Neural crest cell (in vitro differentiated cells): ENCODE measurements at places on chromosomes 2 and 18.

DNA sequence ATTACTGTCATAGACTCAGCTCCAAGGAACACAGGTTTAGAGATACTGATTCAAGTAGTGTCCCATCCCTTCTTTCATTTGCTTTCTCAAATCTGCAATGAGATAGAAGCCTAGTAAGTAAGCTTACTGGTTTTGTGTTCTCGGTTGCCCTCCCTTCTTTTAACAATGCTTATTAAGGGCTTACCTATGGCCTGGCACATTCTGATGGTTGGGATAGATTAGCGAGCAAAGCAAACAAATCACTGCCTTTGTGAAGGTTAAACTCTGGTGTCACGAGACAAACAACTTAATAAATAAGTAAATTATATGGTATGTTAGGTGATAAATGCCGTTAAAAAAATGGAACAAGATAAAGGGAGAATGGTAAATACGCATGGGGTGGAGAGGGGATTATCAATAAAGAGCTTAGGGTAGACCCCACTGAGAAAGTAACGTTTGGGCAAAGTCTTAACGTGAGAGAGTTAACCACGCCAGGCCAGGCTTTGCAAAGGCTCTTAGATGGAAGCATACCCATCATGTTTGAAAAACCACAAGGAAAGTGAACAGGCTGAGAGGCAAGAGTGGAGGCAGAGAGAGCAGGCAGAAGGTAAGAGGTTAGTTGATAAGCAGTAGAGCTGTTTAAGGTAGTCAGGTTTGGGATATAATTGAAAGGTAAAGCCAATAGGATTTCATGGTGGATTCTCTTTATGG is 31.0 kb downstream of the EIF2AK3 start:
- no peak for DNase-seq

GRCh38 chr2:105460048-105460732 is 61.3 kb upstream of the FHL2 start:
- no peak for DNase-seq

- DNase-seq, result no peak
Observed at GRCh38 chr2:219386532-219387280, 1.0 kb downstream of the DNPEP start.

DNA sequence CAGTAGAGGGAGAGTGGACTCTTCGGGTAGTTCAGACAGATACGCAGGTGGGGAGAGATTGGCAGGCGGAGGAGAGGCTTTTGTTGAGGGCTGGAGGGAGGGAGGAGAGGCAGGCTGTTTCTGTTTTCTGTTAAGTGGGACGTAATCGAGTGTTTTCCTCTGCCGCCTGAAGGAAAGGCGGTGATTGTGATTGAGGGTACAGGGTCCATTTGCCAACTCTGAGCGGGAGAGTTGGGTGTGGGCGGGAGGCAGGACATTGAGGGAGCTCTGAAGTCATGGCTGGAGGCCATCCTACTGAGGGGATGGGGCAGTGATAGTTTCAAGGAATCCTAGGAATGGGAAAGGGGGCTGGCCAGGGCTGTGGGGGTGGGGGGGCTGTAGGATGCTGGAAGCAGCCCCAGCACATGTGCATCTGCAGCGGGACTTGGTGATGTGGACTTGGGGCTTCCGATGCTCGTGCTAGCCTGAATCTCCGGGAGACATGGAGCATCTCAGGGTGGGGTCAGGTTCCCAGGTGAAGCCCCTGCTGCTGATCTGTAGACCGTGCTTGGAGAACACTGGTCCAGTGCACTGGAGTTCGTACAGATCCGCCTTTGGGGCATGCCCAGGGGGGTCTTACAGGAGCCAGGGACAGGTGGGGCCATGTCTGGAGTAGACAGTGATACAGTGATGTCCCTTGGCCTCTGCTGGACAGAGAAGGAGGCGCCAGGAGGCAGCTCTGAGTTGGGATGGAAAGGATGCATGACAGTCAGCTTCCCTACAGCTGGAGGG is 167.5 kb downstream of the AGAP1 start:
- DNase-seq, result no peak

DNA sequence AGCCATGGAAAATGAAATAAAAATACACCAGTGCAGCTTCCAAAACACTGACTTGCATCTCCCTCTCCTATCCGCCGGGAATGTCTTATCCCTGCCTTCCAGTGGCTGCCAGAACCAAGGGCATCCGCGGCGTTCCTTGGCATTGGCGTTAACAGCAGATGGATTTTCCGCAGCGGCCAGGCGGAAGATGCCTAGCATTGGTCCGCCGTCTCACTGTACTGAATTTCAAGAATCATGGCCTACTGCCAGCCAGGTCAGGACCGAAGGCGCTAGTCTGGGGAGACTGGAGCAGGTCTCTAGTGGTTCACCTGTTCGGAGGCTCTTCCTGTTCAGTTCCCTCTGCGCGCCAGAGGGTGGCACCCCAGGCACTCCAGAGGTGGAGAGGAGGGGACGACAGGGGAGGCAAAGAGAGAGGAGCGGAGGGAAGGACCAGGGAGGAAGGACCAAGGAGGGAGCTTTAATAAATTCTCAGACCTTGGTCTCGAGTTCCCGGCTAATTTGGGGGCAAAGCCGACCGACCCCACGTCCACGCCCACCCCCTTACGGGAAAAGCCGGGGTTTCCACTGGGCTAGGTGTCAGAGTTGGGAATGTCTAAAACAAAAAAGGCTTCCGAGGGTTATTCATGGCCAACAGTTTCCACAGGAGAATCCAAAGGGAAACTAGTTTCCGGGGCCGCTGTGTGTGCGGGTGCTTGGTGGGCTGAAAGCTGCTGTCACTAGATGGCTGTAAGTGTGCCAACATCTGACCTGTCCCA is 3.7 kb upstream of the BCL2L11 start:
- peak; percentile 55 for DNase-seq

DNA sequence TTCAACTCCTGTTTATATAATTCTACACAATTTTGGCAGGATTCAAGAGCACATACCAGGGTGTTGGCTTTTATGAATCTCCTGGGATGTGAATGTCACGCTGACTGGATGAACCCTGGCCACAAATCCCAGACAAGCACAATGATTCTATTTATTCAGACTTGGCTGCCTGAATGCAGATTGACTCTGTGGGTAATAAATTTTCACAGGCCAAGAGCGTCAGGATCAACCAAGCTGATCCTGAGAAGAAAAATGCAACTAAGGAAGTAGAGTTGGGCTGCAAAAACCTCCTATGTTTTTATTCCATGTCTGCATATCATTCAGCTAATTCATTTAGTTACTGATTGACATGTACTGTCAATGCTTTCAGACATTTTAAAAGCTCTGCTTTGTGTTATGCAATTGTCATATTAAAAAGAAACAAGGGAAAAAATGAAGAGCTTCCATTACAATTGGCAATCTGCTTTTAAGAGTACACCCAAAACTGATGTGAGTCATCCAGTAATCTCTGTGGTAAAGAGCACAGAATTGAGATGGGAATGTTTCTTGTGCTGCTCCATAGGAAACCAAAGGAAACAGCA is 173.0 kb upstream of the REV1 start:
- no peak for DNase-seq

GRCh38 chr18:7236933-7237332 is 6.0 kb downstream of the LRRC30 start:
- no peak for DNase-seq

DNA sequence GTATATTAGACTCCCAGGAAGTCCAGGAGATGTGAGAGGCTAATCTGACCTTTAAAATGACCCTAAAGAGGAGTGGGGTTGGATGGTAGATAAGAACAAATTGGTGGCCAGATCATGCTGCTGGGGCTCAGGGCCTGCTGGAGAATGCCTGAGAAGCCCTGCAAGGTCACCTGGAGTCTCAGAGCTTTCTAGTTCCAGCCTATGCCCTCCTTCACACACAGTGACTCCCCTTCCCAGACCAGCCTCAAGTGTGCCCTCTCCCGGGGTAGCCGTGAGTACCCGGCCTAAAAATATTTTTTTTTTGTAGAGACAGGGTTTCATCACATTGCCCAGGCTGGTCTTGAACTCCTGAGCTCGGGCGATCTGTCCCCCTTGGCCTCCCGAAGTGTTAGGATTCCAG is 44.2 kb upstream of the FZD5 start:
- DNase-seq, result no peak

DNA sequence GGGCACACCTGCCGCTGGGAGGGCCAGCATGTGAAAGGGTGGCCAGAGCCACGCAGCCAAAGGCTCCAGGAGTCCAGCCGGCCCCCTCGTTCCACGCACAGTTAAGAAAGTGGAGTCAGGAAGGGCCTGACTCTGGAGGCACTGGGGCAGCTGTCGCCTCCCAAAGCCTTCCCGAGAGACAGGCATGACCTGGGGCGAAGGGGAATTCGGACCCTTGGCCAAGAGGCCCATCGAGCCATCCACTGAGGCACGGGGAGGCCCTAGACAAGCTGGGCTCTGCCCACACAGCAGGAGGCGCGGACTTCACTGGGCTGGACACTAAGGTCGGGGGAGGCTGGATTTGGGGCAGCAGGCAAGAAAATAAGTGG is 38.5 kb upstream of the SNED1 start:
- DNase-seq, result no peak

- no peak for DNase-seq
Observed at GRCh38 chr2:220129391-220129790, 502.0 kb downstream of the SLC4A3 start.

GRCh38 chr2:145682546-145683157 is 1162.7 kb upstream of the ZEB2 start:
- no peak for DNase-seq
